Cardiac muscle cell (in vitro differentiated cells and primary cell): ENCODE measurements at places on chromosomes 3 and 15.

DNA sequence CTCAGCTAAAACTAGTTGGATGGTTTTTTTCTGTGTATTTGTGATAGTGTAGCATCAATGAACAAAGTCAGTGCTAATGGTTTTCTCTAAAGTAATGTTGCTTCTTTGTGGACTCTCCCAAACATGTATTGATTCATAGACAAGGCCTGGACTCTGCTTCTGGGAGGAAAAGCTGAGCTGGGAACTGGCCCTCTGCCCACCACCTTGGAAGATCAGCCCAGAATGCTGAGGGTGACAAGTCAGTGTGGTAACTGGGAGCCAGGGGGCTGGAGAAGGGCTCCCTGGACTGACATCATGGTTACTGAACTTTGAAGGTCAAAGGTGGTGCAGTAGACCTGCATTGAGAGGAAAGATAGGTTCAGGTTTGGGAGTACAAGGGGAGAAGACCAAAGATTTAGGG lies 3.0 kb downstream of the ARHGAP31 start:
- DNase-seq, result peak; percentile 68

DNA sequence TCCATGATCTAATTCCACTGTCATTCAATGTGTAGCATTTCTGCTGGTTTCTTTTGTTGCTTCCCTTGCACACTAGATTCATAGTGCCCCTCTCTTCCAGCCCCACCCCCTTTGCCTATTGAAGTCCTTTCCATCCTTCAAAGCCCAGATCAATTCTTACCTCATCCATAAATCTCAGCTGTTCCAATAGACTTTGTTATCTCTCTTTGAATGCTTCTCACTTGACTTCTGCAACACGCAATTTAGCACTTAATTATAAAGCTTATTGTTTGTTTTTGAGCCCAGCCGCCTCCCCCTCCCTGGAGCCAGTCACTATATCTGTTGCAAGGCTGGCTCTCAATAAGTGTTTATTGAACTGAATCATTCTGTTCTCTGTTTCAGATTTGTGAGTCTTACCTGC lies 174.6 kb upstream of the TBL1XR1 start:
- no peak for DNase-seq

DNA sequence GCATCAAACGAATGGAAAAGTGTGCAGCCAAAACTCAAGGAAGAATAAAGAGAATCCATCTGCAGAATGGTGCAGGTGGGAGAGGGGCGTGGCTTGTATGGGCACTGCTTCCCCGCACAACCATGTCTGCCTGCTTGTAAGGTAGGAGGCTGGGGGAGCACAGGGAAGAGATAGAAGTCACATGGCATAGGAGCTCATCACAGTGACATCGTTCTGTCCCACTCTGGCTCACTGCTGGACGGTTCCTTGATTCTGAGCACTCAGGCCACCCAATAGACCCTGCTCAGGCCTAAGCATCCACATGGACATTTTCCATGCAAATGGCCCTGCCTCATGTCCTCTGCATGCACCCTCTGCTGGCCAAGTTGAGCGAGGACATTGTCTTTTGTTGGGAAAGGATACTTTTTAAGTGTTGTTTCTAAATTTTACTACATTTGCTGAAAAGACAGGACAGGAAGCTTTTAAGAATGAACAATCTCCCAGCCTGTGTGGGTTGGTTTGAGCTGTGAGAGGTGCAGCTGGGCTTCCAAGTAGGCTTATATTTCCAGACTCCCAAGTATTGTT lies 3.1 kb downstream of the MYLK start:
- DNase-seq, result peak; percentile 66

DNA sequence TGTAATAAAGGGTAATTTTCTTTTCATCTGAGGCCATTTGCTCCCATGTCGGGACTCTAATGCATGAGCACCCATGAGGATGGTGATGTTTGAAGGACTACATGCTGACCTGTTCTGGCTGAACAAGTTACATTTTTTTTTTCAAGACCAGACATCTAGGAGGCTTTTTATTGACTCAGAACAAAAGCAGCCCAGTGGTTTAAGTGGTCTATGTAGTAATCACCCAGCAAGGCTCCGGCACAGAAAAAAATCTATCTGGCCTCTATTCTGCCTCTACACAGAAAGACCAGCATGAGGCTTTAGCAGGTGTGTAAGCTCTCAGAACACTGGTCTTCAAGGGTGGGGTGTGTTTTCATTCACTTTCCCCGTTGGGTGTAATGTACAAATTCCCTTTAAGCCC lies 95.1 kb upstream of the ZBED2 start:
- DNase-seq, result no peak

GRCh38 chr3:102529452-102529851 lies 94.6 kb downstream of the ZPLD1 start:
- peak; percentile 44 for DNase-seq

DNA sequence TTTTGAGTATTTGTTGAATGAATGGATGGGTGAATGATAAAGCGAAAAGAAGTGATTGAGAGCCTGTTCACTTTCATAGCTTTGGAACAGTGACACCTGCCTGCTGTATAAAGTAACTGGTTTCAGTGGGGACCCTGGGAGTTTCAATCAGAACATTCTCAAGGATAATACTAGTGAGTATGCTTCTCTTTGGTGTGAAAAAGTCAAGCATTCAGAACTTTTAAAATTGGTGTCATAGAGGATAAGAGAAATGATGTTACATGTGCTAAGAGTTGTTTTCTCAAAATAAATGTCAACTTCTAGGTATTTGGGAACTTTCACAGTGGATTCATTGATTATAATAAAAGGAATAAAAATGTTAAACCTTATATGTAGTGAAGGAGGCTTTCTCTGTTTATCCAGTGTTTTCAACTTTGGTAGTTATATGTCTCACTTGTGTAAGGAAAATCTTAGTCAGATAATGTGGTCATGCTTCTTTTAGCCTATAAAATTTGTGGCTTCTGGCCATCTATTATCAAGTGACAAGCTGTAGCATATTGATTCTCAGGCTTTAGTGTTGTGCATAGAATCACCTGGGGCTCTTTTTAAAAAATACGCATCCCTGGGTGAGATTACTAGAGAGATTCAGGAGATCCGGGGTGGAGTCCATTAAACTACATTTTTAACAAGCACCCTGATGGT lies 11.9 kb downstream of the LRCH3 start:
- no peak for DNase-seq

DNA sequence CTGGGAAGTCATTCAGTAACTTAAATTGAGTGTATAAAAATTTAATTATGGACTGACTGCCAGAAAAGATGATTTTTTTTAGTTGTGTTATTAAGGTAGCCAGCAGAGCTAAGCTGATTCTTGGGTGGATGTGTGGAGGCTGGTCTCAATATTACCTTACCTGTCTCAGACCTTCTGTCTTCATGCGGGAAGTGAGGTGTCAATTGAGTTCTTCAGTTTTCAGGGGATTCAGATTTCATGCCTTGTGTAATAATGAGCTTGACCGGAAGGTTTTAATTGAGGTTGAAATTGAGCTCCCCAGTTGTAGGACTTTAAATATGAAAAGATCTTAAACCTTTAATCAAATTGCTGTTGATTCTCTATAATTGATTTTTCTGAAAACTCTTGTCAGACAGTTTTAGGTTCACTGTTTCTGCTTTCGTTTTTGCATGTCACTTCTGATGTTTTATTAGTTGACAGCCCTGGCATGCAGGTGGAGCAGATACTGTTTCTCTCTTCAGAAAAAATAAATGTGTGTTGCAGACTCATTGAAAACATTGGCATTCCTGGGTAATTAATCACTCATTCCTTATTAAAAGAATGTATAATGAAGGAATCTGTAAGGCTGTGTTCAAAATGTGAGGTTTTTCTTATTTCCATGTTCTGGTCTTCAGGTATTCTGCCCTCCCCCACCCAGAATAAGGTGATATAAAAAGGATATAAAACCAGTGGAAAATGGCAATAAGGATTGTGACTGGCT lies 54.5 kb downstream of the PSMD6 start:
- DNase-seq, result no peak

GRCh38 chr3:18290157-18290556 lies 135.0 kb downstream of the SATB1 start:
- DNase-seq, result no peak

DNA sequence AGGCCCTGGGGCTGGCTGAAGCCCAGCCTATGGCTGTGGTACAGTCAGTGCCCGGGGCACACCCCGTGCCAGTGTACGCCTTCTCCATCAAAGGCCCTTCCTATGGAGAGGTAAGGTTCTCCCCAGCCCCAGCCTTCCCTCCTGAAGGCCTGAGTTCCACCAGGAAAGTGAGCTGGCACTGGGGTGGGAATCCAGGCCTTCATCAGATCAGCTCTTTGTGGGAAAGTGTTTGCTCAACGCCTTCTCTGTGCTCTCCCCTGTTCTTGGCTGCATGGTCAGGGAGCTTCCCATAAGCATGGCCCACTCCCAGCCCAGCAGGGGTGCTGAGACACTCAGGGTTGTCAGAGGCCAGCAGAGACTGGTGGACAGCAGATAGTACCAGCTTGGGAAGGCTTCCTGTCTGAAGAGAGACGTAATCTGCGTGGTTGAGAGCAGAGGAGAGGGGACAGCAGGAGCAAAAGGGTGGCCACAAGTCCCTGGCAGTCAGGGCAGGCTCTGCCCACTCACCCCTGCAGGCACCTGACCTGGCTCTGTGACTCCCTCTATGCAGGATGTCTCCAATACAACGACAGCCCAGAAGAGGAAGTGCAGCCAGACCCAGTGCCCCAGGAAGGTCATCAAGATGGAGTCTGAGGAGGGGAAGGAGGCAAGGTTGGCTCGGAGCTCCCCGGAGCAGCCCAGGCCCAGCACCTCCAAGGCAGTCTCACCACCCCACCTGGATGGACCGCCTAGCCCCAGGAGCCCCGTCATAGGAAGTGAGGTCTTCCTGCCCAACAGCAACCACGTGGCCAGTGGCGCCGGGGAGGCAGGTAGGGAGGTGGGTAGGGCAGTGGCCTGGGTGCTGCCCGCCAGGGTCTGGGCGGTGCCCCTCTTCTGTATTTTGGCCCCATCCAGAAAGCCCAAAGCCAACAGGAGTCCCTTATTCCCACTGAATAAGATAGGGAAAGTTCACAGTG lies 38.4 kb downstream of the PML start:
- DNase-seq, result no peak

GRCh38 chr3:44525060-44525459 lies 29.9 kb upstream of the ZKSCAN7 start:
- DNase-seq, result no peak

DNA sequence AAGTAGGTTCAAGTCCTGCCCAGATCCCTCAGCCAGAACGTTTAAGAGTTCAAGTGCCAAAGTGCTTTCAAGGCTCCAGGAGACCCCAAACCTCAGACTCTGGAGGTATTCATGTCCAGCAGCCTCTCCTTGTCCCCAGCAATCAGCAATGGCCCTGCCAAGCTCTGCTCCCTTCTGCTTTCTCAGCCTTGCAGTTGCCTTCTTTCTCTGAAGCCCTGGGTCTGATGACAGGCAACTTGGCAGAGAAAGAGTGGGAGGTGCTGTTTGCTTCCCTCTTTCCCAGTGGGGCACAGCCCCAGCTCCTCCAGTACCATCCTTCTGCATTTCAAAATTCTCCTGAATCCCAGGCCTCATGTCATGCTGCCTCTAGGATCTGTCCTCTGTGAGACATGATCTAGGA lies 40.2 kb downstream of the ATP2B2 start:
- DNase-seq, result no peak

DNA sequence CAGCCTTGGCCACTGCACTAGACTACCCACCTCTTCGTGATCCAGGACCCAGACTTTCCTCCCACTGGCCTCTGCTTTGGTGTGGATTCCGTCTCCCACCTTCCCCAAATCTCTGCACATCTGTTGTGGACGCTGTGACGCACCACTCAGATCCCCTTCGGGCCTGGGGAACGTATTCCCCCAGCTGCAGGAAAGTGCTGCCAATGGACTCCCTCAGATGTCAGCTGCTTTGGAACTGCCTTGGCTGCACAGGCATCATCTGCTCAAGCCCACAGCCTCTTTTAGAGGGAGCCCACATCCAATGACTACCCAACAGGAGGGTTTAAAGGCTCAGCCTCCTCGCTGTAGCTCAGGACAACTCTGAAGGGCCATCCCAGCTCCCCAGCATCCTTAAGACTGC lies 134.2 kb upstream of the RAD18 start:
- no peak for DNase-seq

- DNase-seq, result peak; percentile 85
Observed at GRCh38 chr15:28955993-28956421, 70.2 kb downstream of the APBA2 start.

DNA sequence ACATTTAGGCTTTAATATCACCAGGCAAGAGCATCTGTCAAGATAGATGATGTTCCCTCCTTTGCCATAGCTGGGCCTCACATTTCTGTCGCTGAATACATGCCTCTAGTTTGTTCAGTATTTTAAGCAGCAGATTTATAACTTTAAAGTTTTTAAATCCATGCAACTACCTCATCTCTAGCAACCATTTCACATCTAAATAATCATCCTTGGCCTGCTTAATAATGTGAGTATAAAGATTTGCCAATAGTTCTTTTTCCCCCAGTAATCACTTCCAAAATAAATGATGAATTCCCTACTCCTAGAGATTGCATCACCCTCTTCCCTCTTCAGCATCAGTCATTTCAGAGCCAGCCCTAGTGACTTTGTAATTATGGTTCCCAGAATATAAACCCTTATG lies 36.2 kb upstream of the FILIP1L start:
- DNase-seq, result no peak

- no peak for DNase-seq
Observed at GRCh38 chr3:196050597-196050996, 31.3 kb downstream of the TFRC start.

- no peak for DNase-seq
Observed at GRCh38 chr15:59179717-59180116, 26.9 kb upstream of the LDHAL6B start.

GRCh38 chr3:120688121-120688520 lies 6.1 kb upstream of the HGD start:
- no peak for DNase-seq

DNA sequence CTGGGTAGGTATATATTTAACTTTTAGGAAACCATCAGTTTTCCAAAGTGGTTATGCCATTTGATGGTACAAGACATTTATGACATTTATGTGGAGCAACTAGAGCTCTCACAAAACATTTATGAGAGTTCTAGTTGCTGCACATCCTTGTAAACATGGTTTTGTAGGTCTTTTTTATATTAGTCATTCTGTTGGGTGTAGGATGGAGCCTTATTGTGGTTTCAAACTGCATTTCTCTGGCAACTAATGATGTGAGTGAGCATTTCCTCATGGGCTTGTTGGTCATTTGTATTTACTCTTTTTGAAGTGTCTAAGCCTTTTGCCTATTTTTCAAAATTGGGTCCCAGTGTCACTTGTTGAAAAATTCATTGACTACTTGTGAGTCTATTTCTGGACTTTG lies 45.7 kb upstream of the MGLL start:
- DNase-seq, result no peak

GRCh38 chr3:187327845-187328244 lies 36.3 kb upstream of the MASP1 start:
- no peak for DNase-seq

- no peak for DNase-seq
Observed at GRCh38 chr3:36250191-36250590, 130.1 kb upstream of the STAC start.

GRCh38 chr3:9007213-9007612 lies 43.9 kb upstream of the RAD18 start:
- no peak for DNase-seq
